ENCODE measurements at places on chromosomes 16 and 17. TPM values are rescaled to one million over a fixed set of nuclear protein-coding genes. Genes with fewer than 3 reads are reported as not detected.

The C16orf46 gene
- 0.90 TPM for total RNA-seq

The C17orf78 gene
- not detected for total RNA-seq

The C1QTNF8 gene
- 0.20 TPM for total RNA-seq

The SSTR5 gene
- not detected for total RNA-seq

The SLFN14 gene
- not detected for total RNA-seq

The CRYM gene
- 4.1 TPM for total RNA-seq

The UMOD gene
- not detected for total RNA-seq

The CLEC18A gene
- 2.2 TPM for total RNA-seq

The GDPD1 gene
- 7.6 TPM for total RNA-seq

The RNF227 gene
- total RNA-seq: 3.0 TPM

The MATCAP1 gene
- 121 TPM for total RNA-seq

The AIPL1 gene
- total RNA-seq: not detected

GRCh38 chr17:54124456-54124855, 301.7 kb downstream of the KIF2B start:
- H3K4me3 ChIP-seq: no peak overlapping the region
- no peak for DNase-seq
- no peaks in the 10 kb centered on the region for H3K36me3 ChIP-seq

DNA sequence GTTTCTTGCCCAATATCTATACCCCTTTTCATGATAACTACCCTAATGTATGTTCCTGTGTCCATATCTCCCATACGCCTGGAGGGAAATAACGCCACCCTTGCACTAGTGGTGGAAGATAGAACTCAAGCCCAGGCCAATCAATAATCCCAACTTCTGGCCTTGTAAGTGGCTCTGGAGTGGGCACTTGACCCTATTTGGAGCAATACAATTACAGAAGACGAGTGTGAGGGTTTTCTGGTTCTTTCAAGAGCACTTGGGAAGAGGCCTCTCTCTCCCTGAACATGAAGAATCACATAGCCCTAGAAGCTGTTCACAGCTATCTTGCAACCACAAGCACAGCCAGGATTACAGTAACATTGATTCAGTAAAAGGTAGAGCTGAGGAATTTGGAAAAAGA, 217.9 kb downstream of the RAB11FIP4 start:
- H3K27me3 ChIP-seq: no peaks in the 10 kb centered on the region
- no peaks in the 10 kb centered on the region for H3K36me3 ChIP-seq
- no peak overlapping the region for H3K27ac ChIP-seq
- no peak for DNase-seq

- no peak overlapping the region for H3K4me3 ChIP-seq
- H3K27ac ChIP-seq: no peak overlapping the region
- no peak for DNase-seq
- H3K36me3 ChIP-seq: no peaks in the 10 kb centered on the region
- no peaks in the 10 kb centered on the region for H3K4me1 ChIP-seq
Measured at GRCh38 chr17:51888816-51889215, 269.7 kb downstream of the CA10 start.

DNA sequence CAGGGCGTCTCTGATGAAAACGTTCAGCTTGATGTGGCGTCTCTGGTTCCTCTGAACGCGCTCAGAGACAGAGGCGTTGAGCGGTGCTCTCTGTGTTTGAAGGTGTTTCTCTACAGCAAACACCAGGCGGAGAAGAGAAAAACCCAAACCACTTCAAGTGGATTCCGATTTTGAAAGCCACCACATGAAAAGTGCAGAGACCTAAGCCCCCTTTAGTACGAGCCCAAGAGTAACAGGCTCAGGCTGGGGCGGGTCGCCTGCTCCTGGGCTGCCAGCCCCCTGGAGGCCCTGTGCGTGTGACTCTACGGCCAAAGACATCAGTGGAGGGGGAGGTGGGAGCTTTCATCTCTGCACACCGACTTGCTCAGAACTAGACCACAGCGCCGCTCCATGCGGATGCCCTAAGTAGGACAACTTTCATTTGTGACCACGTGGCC, 328.4 kb downstream of the MAF start:
- no peaks in the 10 kb centered on the region for H3K36me3 ChIP-seq
- no peaks in the 10 kb centered on the region for H3K4me1 ChIP-seq
- no peak for DNase-seq

GRCh38 chr17:622356-622755, 92.3 kb downstream of the VPS53 start:
- no peaks in the 10 kb centered on the region for H3K4me1 ChIP-seq
- no peak for DNase-seq
- H3K27me3 ChIP-seq: no peaks in the 10 kb centered on the region
- no peak overlapping the region for H3K4me3 ChIP-seq

GRCh38 chr16:89344458-89344834, 126.9 kb downstream of the ZNF778 start:
- no peaks in the 10 kb centered on the region for H3K36me3 ChIP-seq
- H3K27me3 ChIP-seq: no peaks in the 10 kb centered on the region
- H3K4me1 ChIP-seq: peaks cover 36% of the 10 kb centered on the region

GRCh38 chr17:17680477-17681186, 626 bp upstream of the RAI1 start:
- H3K4me1 ChIP-seq: peaks cover 36% of the 10 kb centered on the region
- no peak for DNase-seq
- peak overlapping the region; percentile 44 for H3K4me3 ChIP-seq
- no peaks in the 10 kb centered on the region for H3K36me3 ChIP-seq

DNA sequence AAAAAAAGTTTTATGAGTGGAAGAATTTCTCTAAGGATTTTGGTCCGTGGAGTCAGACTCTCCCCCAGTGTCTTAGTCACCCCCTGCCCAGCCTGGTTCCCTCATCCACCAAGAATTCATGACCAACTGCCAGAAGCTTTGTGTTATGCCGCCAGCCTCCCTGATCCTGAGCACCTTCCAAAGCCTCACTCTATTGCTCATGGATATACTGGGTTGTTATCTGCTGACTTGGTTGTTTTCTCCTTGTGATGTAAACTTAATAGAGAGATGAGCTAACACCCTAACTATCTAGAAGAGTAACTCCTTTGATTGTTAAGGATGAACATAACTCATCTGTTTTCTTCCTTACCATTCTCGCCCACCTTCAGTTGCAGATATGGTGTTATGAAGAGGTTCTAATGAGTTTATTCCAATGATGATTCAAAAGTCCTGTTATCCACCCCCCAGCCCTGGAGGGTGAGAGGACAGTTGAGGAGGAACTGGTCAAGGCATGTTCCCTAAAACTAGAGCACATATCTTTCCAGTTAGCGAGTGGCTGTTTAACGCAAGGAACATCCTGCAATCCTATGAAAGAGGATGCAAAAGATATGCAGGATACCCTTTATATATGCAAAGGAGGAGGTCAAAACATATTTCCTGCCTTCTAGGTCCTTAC, 1.5 kb upstream of the PSMD3 start:
- H3K36me3 ChIP-seq: peaks cover under 1% of the 10 kb centered on the region
- H3K4me3 ChIP-seq: peak overlapping the region; percentile 79
- peak overlapping the region; percentile 92 for H3K27ac ChIP-seq
- peaks cover 11% of the 10 kb centered on the region for H3K27me3 ChIP-seq
- peaks cover 35% of the 10 kb centered on the region for H3K4me1 ChIP-seq

- no peak for DNase-seq
- H3K36me3 ChIP-seq: peaks cover 6% of the 10 kb centered on the region
- H3K27ac ChIP-seq: peak overlapping the region; percentile 2
- no peak overlapping the region for H3K4me3 ChIP-seq
- H3K4me1 ChIP-seq: peaks cover 56% of the 10 kb centered on the region
Measured at GRCh38 chr17:39702901-39703893, 3.3 kb downstream of the ERBB2 start.

- no peaks in the 10 kb centered on the region for H3K4me1 ChIP-seq
- DNase-seq: no peak
- no peak overlapping the region for H3K4me3 ChIP-seq
- no peak overlapping the region for H3K27ac ChIP-seq
- no peaks in the 10 kb centered on the region for H3K36me3 ChIP-seq
Measured at GRCh38 chr16:10638101-10638500, 56.6 kb downstream of the TEKT5 start.

DNA sequence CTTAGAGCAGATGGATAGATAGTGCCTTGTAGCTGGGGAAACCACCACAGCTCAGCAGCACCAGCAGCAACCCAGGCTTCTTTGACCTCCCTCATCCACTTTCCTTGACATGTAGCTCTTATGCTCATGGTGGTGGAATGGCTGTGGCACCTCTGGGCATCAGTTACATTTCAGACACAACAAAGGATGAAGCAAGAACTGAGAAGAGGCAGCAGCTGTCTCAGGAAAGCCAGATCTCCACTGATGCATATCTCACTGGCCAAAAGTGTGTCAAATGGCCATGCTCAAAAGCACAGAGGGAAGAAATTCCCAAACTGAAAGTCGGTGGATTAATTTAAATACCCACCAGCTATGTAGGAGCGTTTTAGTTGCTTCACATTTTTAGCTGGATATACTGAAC, 671.4 kb upstream of the SALL1 start:
- no peaks in the 10 kb centered on the region for H3K4me1 ChIP-seq
- no peak overlapping the region for H3K4me3 ChIP-seq
- peaks cover 5% of the 10 kb centered on the region for H3K27me3 ChIP-seq
- H3K27ac ChIP-seq: no peak overlapping the region
- H3K36me3 ChIP-seq: no peaks in the 10 kb centered on the region

DNA sequence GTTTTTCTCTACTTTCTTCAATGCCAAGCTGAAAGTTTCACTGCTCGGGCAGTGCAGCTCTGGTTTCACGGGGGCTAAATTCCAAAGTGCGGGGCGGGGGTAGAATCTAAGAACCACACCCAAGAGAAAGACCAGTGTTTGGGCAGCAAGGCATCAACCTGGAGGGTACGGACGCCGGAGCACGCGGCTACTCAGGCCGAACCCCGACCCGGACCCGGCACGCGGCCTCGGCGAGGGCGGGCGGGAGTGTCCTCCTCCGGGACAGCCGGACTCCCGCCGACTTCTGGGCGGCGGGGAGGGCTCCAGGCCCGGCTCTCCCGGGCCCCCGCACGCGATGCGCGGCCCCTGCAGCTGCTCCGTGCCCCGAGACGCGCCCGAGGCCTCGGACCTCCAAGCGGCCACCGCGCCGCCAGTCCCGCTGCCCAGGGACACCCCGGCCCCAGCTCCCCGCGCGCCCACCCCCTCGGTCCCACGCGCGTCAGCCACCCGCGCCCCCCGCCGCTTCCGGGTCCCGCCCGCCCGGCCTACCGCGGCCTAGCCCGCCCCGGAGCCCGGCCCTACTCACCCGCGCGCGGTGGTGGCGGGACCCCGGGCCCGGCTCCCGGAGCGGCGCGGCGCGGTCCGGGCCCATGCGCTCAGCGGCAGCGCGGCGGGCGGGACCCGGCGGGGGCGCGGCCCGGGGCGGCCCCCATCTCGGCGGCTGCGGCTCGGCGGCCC, 561 bp downstream of the AXIN1 start:
- peaks cover 9% of the 10 kb centered on the region for H3K4me1 ChIP-seq
- H3K27me3 ChIP-seq: no peaks in the 10 kb centered on the region
- H3K27ac ChIP-seq: peak overlapping the region; percentile 89
- H3K36me3 ChIP-seq: peaks cover 5% of the 10 kb centered on the region
- peak overlapping the region; percentile 83 for H3K4me3 ChIP-seq

- H3K4me1 ChIP-seq: no peaks in the 10 kb centered on the region
- H3K27me3 ChIP-seq: peaks cover 80% of the 10 kb centered on the region
- H3K27ac ChIP-seq: no peak overlapping the region
- no peak overlapping the region for H3K4me3 ChIP-seq
Measured at GRCh38 chr16:23865853-23866252, 30.1 kb downstream of the PRKCB start.

DNA sequence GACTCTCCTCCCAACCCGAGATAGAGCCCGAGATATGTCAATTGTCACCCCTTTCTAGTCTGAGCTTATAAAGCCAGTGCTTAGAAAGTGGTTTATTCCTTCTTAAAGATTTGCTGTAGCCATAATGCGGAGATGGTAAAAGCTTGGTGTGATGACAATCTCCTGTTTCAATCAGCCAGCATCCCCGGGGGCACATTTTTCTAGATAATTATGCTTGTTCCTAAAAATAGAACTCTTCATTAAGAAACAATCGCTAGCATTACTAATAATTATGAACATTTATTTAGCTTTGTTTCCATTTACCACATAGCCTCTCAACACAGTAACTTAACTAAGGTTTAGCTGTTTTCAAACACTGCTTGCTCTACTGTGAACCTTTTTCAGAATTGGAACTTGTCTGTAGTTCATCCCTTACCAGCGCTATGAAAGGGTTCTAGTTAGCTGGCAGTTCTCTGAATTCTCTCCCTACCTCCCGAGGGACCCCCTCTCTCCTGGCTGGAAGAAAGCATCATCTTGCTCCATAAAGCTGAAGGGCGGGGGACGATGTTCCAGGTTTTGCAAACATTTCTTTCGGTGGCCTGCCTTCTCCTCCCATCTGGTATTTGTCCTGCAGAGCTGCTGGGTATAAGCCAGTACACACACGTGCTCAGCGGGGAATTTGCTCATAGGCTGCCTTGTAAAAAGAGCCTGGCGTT, 922 bp upstream of the MRPL58 start:
- H3K27me3 ChIP-seq: no peaks in the 10 kb centered on the region
- peaks cover 6% of the 10 kb centered on the region for H3K36me3 ChIP-seq
- peak overlapping the region; percentile 94 for H3K4me3 ChIP-seq
- peaks cover 32% of the 10 kb centered on the region for H3K4me1 ChIP-seq

- peaks cover 58% of the 10 kb centered on the region for H3K4me1 ChIP-seq
- peak; percentile 54 for DNase-seq
- H3K4me3 ChIP-seq: no peak overlapping the region
- peaks cover 8% of the 10 kb centered on the region for H3K36me3 ChIP-seq
- H3K27me3 ChIP-seq: no peaks in the 10 kb centered on the region
- H3K27ac ChIP-seq: peak overlapping the region; percentile 95
Measured at GRCh38 chr17:17919169-17920107, 52.8 kb downstream of the TOM1L2 start.

DNA sequence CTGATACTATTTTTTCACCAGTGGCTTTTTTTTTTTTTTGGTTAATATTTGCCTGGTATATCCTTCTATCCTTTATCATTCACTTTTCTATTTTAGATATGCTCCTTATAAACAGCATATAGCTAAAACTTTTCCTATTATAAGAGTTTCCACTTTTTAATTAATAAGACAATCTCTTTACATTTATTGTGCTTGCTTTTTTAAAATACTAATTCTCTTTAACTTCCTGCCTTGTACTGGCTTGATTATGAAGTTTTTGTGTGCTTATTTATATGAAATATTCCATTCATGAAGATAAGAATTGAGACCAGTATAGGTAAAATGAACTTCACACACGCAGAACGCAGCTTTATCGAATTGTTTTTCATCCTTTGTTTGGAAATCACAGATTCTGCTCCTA, 9.0 kb upstream of the CDRT15 start:
- peaks cover 5% of the 10 kb centered on the region for H3K27me3 ChIP-seq
- H3K36me3 ChIP-seq: no peaks in the 10 kb centered on the region
- no peak for DNase-seq

- H3K4me1 ChIP-seq: peaks cover 21% of the 10 kb centered on the region
- peak overlapping the region; percentile 92 for H3K27ac ChIP-seq
- H3K27me3 ChIP-seq: peaks cover 2% of the 10 kb centered on the region
- no peak for DNase-seq
- H3K4me3 ChIP-seq: peak overlapping the region; percentile 86
- H3K36me3 ChIP-seq: no peaks in the 10 kb centered on the region
Measured at GRCh38 chr17:19508577-19508867, 25.1 kb upstream of the SLC47A1 start.

GRCh38 chr17:67700725-67701119, 17.0 kb upstream of the NOL11 start:
- H3K4me1 ChIP-seq: peaks cover 2% of the 10 kb centered on the region
- no peak overlapping the region for H3K4me3 ChIP-seq
- no peaks in the 10 kb centered on the region for H3K36me3 ChIP-seq
- no peak for DNase-seq

Data from mesothelial cell of epicardium (in vitro differentiated cells).